Smooth muscle cell of the brain vasculature (primary cell): ENCODE measurements at places on chromosomes 2 and 18.

DNA sequence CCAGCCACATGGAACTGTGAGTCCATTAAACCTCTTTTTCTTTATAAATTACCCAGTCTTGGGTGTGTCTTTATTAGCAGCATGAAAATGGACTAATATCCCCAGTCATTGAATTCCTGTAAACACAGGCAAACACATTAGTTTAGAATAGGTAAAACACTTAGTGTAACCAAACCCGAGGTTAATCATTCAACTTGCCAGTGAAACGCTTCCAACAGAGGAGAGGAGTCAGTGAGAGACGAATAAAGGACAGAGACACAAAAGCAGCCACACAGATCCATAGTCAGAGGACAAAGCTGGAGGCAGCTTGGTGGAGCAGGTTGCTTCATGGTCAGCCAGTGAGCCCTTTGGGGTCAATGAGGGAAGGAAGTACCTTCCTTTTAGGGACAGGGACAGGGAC lies 348.1 kb downstream of the TGIF1 start:
- DNase-seq: no peak

DNA sequence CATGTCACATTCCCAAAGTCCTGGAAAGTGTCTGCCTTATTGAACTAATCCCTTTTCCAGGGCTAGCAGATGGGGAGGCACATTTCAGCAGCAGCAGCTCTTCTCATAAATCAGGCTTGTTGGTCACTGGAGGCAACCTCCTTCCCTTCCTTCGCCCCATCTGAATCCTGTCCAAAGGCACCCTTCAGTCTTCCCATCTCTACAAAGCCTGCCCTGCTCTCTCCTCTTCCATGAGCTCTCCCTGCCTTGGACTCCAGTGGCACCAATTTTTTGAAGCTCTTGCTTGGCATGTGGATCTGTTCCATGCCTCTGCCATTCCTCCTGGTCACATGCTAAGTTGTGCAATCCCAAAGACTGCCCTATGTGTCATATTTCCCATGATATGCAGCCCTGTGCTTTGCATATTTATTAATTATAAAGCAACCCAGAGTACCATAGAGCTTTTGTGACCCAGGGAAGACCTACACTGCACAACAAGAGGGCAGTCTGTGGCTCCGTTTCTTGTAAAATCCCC lies 70.3 kb downstream of the ANTXR1 start:
- no peak for DNase-seq

GRCh38 chr18:46660957-46661749 lies 4.1 kb upstream of the LOXHD1 start:
- no peak for DNase-seq

GRCh38 chr2:12099374-12099773 lies 352.9 kb downstream of the LPIN1 start:
- DNase-seq: no peak

DNA sequence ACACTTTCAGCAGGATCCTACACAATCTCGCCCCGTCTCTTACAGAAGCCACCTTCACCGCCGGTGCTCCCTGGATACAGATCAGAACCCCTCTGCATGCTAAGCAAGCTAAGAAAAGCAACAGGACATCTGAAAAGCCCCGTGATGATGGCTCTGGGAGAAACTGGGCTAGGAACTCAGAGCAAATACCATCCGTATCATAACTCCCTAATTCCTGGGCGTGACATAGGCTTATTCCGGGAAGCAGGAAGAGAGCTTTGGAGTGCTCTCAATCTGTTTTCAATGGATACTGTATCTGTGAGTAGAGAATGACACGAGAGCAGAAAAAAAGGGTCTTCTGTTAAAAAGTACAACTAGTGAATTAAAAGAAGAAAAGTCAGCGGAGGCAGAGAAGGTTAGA lies 121.6 kb downstream of the SPP2 start:
- DNase-seq: no peak

DNA sequence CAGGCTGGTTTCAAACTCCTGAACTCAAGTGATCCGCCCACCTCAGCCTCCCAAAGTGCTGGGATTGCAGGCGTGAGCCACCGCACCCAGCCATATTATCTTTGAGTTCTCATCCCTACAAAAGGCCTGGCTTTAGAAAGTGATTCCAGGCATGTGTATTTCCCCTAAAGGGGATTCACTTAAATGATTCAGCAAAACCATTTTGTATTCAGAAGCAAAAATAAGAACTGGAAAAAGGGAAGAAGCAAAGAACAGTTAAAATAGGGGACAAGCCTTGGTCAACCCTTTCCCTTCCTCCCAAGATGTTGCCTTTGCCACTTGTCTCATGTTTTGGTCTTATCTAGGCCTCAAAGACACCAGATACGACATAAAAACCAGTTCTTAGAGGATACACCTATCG lies 10.5 kb downstream of the TM4SF20 start:
- DNase-seq: no peak

DNA sequence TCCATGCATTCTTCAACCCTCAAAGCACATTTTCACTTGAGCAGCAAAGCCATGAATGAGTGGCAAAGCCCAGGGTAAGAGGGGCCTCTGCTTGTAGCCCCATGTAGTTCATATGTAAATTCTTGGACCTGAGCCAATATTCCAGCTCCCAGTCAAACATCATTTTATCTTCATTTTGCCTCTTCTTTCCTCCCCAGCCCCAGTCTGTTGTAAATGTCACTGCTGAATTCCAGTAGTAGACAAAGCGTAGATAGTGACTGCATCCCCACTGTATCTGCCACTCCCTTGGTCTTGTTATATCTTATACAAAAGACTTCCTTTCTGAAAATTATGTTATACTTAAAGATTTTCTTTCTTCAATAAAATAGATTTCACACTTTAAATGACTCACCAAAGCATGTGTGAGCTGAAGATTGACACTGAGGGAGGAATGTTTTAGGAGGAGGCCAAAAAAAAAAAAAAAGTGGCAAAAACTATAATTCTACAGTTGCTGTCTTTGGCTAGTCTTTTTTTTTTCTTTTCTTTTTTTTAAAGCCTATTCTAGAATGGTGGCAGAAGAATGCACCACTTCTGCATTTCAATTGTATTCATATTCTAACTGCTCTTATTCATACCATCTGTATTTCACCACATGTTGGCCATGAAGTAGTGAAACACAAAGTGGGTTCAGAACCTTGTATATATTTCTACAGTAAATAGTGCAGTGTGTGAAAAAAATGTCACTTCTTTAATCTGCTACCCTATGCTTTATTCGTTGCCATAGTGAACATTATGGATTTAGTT lies 306.1 kb downstream of the CPS1 start:
- DNase-seq: no peak

DNA sequence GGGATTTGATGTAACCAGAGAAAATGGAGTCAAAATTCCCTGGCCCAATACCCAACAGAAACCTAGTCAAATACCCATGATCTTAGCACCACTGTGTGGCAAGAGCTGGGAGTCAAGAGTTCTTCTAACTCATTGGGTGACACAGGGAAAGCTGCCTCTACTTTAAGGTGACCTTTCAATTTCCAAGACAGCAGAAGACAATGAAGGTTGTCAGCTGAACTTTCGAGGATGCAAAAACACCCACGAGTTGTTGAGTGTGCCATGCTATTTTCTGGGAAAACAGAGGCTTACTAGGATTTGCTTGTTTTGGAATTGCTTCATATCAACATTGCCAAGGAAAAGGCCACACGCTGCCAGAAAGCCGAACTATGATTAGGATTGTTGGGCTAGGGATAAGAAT lies 61.6 kb upstream of the CYRIA start:
- DNase-seq: no peak

GRCh38 chr2:181052523-181052891 lies 72.1 kb downstream of the UBE2E3 start:
- no peak for DNase-seq

DNA sequence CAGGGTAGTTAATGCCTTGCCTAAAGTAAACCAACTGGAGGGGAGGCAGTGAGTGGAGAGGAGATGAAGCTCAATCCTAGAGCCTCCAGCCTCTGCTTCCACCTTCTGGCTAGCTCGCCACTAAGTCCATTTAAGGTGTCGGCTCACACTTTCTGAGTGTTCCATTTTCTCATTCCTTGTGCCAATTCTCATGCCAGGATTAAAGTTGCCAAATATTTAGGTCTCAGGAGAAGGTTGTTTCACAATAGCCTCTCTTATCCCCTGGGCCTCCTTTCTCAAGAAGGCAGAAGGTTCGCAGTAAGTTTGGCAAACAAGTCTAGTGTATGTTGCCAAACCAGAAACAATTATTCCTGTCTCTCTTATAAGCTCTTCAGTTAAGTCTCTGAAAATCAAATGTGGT lies 57.2 kb downstream of the TACR1 start:
- DNase-seq: no peak

DNA sequence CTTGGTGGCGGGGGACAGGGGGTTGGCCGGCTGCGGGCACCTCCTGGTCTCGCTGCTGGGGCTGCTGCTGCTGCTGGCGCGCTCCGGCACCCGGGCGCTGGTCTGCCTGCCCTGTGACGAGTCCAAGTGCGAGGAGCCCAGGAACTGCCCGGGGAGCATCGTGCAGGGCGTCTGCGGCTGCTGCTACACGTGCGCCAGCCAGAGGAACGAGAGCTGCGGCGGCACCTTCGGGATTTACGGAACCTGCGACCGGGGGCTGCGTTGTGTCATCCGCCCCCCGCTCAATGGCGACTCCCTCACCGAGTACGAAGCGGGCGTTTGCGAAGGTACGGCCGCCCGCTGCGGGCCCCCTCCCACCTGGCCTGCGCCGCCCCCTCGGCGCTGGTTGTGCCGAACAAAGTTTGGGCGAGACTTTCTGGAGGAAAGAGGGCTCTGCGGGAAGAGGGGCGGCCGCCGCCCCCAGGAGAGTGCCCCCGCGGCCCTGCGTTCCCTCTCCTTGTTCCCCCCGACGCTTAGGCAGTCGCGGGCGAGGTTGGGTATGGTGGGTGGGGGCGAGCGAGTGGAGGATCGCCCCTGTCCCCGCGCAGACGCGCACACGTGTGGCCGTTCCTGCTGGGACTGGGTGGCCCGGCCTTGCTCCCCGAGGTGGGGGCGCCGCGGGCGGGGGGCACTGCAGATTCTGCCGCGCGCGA lies 866 bp downstream of the CRIM1 start:
- no peak for DNase-seq

GRCh38 chr2:144162652-144163051 lies 357.3 kb downstream of the ZEB2 start:
- no peak for DNase-seq

GRCh38 chr2:123958011-123958410 lies 67.1 kb upstream of the CNTNAP5 start:
- no peak for DNase-seq

DNA sequence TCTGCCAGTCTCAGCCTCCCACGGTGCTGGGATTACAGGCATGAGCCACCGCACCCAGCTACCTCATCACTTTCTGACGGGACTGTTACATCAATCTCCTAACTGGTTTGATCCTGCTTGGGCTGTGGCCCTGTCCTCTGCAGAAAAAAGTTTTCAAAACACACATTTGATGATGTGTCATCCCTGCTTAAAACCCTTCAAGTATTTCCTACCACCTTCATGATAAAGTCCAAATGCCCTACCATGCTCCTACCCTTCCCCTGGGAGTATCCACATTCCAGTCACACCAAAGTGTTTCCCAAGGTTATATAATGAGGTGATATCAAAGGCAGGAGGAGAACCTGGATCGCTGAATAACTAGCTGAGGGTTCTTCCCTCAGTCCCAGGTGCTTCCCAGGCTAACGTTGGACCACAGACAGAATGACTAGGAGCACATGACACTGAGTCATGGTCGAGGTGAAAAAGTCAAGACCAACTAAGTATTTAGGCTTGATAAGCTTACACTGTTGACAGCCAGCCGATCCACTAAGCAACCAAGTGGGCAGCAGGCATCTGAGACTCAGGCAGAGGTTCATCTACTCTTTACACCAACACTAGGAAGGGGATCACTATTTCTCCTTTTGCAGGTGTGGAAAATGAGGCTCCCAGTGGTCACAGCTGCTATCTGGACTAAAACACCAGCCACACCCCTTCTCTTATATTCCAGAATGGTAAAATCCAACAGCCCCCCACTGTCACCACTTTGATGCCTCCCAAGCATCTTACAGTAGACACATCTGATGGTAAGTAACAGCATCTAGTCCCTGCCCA lies 31.8 kb downstream of the CYRIA start:
- DNase-seq: no peak

GRCh38 chr2:209499069-209499468 lies 75.2 kb downstream of the MAP2 start:
- DNase-seq: no peak

GRCh38 chr2:178899656-178900055 lies 92.4 kb upstream of the TTN start:
- no peak for DNase-seq

DNA sequence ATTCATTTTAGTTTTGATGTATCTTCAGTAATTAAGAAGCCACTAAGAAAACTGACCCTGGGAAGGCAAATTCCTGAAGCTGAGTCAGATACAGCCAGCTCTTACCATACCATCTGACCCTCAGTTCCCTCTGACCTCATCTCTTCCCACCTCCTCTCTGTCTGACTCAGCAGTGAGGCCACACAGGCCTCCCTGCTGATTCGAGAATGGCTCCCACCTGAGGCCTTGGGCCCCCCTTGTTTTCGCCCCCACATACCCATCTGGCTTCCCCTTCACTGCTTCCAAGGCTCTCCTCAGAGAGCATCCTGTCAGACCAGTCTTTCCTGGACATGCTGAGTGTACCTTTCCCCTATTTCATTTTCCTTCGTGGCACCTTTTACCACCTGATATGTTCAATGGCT lies 71.0 kb upstream of the CYP1B1 start:
- peak; percentile 92 for DNase-seq

DNA sequence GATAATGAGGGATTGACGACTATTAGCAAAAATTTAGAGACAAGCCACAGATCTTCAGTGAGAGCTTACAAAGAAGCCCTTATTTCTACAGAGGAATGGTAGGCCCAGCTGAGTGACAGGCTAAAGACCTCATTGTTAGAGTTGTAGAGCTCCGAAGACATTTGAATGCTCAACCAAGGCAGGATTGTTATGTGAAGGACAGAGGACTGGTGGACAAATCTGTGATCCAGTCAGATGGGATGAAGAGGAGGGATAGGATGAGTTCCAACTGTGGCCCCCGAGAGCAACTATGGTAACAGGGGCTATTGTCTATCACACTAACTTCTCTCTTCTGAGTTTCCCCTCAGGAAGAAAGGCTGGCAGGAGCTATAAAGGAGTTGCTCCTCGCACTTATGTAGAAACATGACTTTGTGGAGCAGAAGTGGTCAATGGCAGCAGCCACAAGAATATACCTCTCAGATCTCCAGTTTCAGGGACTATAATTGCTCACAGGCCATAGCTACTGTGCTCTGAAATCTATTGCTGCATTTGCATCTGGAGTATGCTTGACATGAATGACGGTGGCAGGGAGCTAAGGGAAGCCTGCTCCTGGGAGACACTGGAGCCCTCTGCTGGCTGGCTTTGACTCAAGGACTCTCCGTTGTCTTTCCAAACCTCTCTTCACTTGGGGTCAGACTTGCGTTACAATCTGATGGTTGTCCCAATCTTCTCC lies 50.3 kb upstream of the GREB1L start:
- no peak for DNase-seq
